ENCODE measurements at places on chromosomes 1 and 21.

DNA sequence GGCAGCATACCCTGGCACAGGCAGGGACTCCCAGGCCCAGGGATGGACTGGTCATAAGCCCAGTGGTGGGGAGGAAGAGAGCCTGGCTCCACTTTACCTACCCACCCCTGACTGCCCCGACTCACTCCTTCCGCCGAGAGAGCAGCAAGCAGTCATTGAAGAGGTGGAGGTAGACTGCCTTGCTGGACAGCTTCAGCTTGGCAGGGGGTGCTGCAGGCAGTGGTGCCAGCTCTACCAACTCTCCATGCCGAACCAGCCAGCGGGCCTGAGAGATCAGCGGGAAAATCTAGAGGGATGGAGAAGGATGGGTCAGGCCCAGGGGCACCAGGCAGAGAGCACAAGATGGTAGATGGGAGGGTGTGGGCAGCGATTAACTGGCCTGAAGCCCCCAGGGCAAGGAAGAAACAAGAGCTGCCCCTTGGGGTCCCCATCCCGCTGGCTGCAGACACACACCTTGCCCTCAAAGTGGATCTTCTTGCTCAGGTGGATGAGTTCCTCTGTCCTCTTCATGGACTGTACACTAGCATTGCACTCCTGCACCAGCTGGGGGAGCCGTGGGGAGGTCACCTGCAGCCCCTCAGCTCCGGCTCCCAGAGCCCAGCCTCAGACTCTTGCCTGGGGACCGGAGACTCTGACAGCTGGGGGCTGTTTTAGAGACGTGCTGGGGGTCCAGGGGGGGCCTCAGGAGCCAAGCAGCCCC is 7.7 kb downstream of the ARHGEF19 start:
- DNase-seq = peak; percentile 5

GRCh38 chr1:172895050-172895460 is 155.7 kb downstream of the TNFSF18 start:
- no peak for DNase-seq

DNA sequence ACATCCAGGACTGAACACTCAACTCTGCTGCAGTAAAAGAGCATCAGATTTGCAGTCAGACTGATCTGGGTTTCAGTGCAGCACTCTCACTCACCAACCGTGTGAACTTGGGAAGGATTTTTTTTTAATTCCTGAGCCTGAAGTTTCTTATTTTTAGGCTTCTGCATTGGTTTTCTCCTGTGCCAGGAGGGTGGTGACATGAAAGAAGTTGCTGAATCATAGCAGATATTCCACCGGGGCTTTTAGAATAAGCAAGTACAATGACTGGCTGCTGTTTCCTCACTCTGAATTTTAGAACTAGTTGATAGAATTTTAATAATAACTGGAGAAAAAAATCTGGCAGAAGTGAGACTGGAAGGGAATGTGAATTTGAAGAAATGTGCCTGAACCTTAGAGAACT is 11.6 kb downstream of the ADAM30 start:
- no peak for DNase-seq

GRCh38 chr1:197761654-197762053 is 13.6 kb downstream of the DENND1B start:
- no peak for DNase-seq

GRCh38 chr1:171953835-171954234 is 112.5 kb downstream of the DNM3 start:
- no peak for DNase-seq
